Left renal cortex interstitium (tissue), 4 donors: ENCODE measurements at places on chromosomes 2 and 18.

- no peak for DNase-seq
Observed at GRCh38 chr2:240643811-240644150, 18.5 kb downstream of the GPR35 start.

- no peak for DNase-seq
Observed at GRCh38 chr2:25280051-25280687, 61.6 kb downstream of the DNMT3A start.

DNA sequence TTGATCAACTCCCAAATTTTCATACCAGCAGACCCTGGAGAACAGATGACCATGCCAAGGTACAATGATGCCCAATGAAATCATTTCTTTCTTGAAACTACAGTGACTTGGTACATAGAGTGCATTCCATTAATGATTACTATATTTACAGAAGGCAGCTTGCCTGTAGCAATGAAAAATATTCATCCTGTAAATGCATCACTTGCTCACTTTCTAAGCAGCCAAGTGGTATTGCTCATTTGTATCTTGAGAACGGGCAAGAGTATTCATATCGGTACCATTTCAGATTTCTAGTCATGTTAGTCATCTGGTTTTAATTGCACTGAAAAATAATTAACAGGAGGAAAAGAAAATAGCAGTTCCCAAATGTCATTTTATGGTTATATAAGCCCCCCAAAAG lies 59.6 kb downstream of the VIL1 start:
- no peak for DNase-seq

DNA sequence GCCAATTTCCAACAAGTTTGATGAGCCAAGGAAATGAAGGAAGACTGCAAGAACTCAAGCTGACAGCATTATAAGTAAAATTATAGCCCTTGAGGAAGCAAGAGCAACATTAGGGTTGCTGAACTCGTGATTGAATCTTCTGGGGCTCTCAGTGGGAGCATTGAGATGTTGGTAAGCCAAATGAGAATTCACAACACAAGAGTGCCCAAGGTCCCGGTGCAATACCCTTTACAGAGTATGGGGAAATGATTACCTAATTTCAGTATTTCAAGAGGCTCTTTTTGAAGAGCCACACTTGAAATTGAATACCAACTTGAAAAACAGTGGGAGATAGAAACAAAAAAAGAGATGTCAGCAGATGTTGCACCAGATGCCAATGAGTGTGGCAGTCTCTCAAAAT lies 554.5 kb downstream of the STK39 start:
- DNase-seq = no peak

- no peak for DNase-seq
Observed at GRCh38 chr2:64605026-64605471, 48.7 kb downstream of the SERTAD2 start.

- DNase-seq = no peak
Observed at GRCh38 chr2:62305421-62306176, 109.7 kb downstream of the B3GNT2 start.

GRCh38 chr18:46260016-46260878 lies 156.1 kb downstream of the HAUS1 start:
- DNase-seq = no peak
